Osteocyte (in vitro differentiated cells): ENCODE measurements at places on chromosomes 2 and 18. TPM values are rescaled to one million over a fixed set of nuclear protein-coding genes. Genes with fewer than 3 reads are reported as not detected.

EML6 gene
- total RNA-seq: 0.42 and 1.1 TPM in 2 replicates

GRCh38 chr2:233817995-233818638 is 36.2 kb downstream of the HJURP start:
- no peak for DNase-seq

- no peak for DNase-seq
These were observed 180.6 kb upstream of the HDAC4 start for GRCh38 chr2:239581352-239581901.

DNA sequence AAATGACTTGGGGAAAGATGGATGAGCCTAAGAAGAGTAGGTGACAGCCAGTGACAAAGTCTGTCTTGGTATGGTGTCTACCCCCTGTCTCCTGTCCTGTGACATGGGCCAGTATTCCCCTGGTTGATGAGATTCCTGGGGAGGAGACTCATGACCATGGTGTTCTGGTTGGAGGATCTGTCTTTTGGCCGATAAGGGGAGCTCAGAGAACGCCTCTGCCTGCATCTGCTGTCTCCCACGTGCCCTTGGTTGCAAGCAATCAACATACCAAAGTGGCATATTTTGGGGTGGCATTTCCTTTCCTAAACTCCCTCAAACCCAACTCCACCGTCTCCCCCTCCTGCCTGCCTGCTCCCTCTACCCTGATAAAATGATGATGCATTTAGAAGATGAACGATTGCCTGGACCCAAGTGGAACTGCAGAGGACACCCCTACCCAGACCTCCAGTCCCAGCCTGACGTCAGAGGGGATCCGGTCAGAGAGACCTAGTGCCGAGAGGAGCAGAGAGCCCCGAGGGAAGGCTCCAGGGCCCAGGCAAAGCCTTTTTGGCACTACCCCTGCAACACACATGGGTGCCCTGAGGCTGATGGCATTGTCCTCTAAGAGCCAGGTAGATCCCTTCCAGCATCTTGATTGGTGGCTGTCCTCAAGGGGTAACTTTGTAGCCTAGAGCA is 124.2 kb upstream of the MSH6 start:
- no peak for DNase-seq

WNT10A gene
- total RNA-seq: not detected in 2 replicates

DCC gene
- total RNA-seq: 0.24 and 0.39 TPM in 2 replicates

- DNase-seq: no peak
These were observed 13.3 kb downstream of the CELF4 start for GRCh38 chr18:37552286-37552685.

DNA sequence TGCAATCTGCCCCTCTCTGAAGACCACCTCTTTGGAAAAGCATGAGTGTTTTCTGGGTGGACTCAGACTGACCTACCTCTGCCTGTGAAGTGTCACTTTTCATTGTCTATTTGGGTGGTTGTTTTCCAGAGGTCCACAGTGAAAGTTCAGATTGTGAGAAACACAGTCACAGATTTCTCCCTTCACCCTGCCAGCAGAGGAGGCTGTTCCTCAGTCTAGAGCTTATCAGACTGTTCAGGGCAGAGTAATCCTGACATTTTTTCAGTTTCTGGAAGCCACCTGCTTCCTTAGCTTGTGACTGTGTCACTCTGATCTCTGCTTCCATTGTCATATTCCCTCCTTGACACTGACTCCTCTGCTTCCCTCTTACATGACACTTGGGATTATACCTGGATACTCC is 55.4 kb upstream of the RMP24 start:
- DNase-seq: no peak
